Smooth muscle cell of bladder (primary cell): ENCODE measurements at places on chromosomes 13 and 19. TPM values are rescaled to one million over a fixed set of nuclear protein-coding genes. Genes with fewer than 3 reads are reported as not detected.

Gene ATXN8OS
- total RNA-seq, result not detected in 2 replicates

Gene EML2
- 27.9 and 36.7 TPM in 2 replicates for total RNA-seq

Gene TGFBR3L
- total RNA-seq, result 0.85 and 2.0 TPM in 2 replicates

Gene COMP
- 1.3 and 5.7 TPM in 2 replicates for total RNA-seq

Gene ZSCAN5A
- total RNA-seq, result 6.0 and 6.7 TPM in 2 replicates

Gene ATP7B
- 1.1 and 2.3 TPM in 2 replicates for total RNA-seq
